Activated naive CD4-positive, alpha-beta T cell treated with anti-CD3 and anti-CD28 coated beads, Interleukin-2, amount 50 U/mL, for 16 hours (primary cell): ENCODE measurements at places on chromosomes 2 and 18.

DNA sequence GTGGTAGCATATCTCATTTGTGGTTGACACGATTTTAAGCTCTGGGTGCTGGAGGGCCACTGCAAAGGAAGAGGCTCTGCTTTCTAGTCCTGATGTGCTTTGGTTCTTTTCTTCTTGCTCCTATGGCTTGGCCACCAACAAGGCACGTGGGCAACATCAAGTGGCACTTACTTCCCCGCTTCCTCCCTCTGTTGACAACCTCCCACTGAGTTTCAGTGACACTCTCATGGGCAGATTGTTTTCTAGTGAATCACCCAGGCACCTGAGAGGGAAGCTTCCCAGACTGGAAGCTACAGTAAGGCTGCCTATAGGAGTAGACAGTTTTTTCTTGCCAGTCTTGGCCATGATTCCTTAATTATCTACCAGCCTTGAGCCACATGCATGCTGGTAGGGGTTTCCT lies 89.0 kb downstream of the NBAS start:
- DNase-seq, result no peak

DNA sequence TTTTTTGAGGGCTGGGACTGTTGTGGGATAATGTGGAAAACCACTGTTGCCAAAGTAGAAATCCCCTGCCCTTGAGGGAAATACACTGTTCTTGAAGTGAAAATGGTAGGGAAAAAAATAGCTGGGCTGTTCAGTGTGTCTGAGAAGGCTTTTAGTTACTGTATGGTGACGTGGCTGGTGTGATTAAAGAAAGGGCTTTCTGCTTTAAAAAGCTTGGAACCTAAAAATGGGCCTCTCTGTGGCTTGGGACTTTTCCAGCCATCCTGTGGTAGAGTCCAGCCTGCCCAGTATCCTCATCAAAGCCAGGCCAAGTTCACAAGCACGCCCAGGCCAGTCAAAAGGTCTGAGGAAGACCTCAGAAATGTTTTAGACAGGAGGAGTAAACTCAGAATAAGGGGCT lies 6.8 kb downstream of the MGAT5 start:
- no peak for DNase-seq

GRCh38 chr2:5410991-5411700 lies 281.0 kb upstream of the SOX11 start:
- no peak for DNase-seq

DNA sequence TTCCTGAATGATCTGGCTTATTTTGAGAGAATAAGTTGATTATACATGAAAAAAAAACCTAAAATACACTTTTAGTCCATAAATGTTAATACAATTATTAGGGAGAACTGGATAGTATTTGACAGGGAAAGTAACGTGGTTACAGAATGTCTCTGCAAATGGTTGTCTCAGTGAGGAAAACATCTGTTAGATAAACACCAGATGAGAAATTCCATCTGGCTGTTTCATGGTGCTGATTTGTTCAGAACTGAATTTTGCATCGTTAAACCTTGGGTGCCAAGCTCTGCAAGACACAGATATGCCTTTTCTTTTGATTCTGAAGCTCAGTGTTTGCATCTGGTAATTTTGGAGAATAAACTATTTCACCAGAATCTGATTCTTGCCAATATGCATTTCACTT lies 90.4 kb downstream of the SCN3A start:
- DNase-seq, result no peak

DNA sequence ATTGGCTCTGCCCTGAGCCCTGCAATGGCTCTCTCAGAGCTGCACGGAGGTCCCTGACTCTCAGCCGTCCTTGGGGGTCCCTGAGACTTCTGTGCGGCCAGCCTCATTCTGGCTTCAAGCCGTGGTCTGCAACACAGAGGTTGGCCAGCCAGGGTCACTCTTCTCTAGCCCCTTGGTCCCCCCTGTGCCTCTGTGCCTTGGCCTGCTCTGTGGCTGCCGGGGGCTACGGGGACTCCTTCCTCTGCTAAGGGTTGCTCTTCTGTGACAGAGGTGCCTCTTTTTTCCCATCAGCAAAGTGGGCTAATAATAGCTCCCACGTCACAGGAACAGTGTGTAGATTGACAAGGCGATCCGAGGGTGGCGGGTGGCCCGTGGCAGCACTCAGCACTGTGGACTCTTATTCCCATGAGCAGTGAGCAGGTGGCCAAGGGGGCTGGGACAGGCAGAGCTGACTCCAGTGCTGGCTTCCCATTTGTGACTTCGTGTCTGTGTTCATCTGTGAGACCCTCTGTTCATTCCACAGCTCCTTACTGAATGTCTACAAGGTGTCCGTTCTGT lies 19.4 kb downstream of the INHBB start:
- no peak for DNase-seq

DNA sequence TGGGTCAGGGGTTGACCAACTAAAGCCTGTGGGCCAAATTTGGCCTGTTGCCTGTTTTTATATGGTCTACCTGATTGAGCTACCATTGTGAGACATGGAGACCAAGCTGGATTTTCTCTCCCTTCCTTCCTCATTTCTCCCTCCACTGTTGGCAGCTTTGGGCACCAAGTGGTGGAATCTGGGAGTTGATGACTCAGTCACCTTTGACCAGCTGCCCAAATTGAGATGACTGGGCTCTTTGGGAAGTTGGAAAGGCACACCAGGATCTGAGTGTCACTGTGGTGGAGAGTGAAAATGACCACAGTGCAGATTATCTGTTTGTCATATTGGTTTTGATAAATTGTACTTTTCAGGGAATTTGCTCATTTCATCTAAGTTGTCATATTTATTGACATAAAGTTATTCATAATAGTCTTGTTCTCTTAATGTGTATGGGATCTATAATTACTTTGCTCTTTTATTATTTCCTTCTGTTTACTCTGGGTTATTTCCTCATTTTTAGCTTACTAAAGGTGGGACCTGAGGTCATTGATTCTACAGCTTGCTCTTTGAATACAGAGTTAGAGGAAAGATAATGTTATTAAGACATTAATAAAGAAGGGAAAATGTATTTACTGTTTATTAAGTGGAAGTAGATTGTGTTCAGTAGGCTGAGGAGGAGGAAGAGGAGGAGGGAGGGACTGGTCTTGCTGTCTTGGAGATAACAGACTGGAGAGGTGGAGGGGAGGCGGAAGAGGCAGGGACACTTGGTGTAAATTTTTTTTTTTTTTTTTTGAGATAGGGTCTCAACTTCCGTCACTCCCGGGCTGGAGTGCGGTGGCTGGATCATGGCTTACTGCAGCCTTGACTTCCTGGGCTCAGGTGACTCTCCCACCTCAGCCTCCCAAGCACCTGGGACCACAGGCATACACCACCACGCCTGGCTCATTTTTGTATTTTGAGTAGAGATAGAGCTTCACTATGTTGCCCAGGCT lies 31.8 kb downstream of the AGFG1 start:
- no peak for DNase-seq

DNA sequence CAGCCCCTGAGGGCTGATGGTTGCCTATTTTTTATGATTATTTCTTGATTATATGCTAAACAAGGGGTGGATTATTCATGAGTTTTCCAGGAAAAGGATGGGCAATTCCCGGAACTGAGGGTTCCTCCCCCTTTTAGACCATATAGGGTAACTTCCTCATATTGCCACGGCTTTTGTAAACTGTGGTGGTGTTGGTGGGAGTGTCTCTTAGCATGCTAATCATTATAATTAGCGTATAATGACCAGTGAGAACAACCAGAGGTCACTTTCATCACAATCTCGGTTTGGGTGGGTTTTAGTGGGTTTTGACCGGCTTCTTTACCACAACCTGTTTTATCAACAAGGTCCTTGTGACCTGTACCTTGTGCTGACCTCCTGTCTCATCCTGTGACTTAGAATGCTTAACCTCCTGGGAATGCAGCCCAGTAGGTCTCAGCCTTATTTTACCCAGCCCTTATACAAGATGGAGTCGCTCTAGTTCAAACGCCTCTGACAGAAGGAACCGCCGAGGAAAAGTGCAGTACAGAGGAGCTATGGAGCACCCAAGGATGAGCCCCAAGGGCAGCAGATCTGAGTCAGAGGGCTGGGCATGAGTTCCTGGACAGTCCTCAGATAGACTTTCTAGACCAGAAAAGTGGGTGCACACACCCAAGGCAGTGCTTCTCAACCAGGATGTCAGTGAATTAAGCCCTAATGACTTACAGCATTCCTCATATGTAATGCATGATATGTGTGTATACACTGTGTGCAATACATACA lies 37.1 kb upstream of the ASAP2 start:
- no peak for DNase-seq

DNA sequence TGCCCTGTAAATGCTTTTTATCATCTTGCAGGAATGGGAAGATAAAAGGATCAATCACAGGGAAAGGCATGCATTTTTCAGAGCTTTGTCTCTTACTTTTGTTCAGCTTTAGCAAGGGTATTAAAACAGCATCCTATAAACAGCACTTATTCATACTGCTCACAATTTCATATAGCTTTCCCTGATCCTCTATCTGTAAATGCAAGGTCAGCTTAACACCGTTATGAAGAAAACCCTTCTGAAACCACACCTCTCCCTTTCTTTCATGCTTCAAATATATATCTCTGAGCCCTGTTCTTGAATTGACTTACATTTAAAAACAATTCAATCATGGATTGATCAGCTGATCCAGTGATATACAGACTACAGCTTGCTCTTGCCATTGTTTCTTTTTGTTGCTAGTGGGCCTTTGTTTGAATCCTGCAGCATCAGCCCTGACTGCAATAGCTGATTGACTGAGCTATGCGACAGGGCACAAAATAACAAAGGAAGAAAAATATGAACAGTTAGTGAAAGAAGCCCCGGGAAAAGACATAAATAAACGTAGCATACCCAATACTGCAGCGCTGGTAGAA lies 795.5 kb upstream of the CDH2 start:
- DNase-seq, result no peak

- no peak for DNase-seq
Measured at GRCh38 chr2:101057051-101057933, 55.2 kb downstream of the RPL31 start.

- no peak for DNase-seq
Measured at GRCh38 chr18:14089781-14090180, 42.5 kb downstream of the ZNF519 start.

GRCh38 chr2:53490659-53491058 lies 276.9 kb upstream of the CHAC2 start:
- no peak for DNase-seq

- DNase-seq, result no peak
Measured at GRCh38 chr2:147352264-147353071, 492.4 kb upstream of the ACVR2A start.

DNA sequence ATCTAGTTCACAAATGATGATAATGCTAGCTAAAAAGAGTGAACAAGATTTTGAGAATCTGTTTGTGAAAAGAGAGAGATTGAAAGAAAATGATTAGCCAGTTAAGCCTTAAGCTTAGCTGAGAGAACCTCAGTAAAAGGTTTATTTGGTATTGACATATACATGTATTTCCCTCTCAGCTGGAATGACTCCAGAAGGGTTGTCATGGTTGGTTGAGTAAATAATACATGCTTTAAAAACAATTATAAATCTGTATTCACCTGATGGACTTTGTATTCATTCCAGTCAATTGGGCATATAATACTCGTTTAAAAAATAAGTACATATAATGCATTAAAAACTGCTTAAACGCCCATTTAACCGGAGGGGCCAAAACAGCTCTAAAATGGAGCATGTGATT lies 181.4 kb downstream of the GRB14 start:
- DNase-seq, result no peak

GRCh38 chr2:240814280-240814679 lies 5.7 kb downstream of the KIF1A start:
- no peak for DNase-seq

DNA sequence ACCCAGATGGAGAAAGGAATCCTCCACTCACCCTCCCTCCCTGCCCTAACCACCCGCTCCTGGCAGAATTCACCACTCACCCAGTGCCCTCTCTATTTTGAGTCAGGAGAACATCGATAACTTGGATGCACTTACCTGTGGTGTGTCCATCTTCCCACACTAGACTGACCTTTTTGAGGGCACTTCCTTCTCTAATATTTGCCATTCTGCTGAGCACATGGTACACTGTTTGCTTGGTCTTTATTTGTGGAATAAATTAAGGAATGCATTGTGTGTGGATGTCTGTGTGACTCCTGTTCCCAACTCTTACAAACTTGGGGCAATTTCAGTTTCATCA lies 133.7 kb downstream of the ACKR3 start:
- no peak for DNase-seq

GRCh38 chr18:45007531-45007930 lies 326.8 kb downstream of the SETBP1 start:
- no peak for DNase-seq

DNA sequence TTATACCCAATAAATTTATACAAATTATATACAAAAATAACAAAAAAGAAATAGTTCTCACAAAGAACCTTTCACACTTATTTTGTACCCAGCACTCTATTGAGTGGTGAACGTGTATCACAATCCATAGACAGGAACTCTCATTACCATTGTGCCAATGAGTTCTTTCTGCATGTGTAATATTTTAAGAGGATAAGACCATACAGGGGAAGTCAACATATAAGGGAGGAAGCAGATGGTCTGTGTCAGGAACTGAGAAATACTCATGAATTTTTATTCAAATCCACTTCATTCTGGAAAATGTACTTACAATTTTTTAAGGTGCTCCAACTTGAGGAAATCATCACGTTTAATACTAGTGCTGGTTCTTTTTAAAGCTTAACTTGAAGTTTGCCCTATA lies 27.1 kb upstream of the ELOA2 start:
- DNase-seq, result no peak

- no peak for DNase-seq
Measured at GRCh38 chr18:42242758-42243157, 287.7 kb downstream of the PIK3C3 start.

- no peak for DNase-seq
Measured at GRCh38 chr18:46705521-46705920, 48.5 kb upstream of the LOXHD1 start.

- DNase-seq, result no peak
Measured at GRCh38 chr18:44047585-44047984, 633.1 kb upstream of the SETBP1 start.

DNA sequence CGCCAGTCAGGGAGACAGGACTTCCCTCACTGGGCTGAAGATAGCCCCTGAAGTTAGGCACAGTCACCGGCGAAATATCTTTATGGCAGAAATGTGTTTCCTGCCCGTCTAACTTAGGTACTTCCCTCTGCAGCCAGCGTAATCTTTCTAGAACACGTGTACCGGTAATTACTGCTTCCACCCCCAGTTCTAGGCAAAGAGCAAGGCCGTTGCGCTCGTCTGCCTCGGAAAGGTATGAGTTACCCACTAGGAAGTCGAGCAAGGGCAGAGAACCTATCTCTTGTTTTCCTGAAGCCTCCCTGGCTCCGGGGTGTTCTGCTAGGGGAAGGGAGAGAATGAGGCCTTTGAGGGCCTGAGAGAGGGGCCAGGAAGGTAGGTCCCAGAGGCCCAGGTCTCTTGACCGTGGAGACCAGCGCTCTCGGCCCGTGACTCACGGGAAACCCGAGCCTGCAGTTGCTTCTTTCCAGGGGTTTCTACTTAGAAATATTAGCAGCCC lies 70.0 kb downstream of the TWSG1 start:
- no peak for DNase-seq

GRCh38 chr2:22826703-22827102 lies 558.3 kb upstream of the KLHL29 start:
- no peak for DNase-seq

- DNase-seq, result peak; percentile 46
Measured at GRCh38 chr2:28681158-28681571, 70.5 kb upstream of the PPP1CB start.
